ENCODE measurements at places on chromosomes 12 and 14.
A peak's percentile ranks its signal among the peaks of the same experiment; 100 is the strongest.

DNA sequence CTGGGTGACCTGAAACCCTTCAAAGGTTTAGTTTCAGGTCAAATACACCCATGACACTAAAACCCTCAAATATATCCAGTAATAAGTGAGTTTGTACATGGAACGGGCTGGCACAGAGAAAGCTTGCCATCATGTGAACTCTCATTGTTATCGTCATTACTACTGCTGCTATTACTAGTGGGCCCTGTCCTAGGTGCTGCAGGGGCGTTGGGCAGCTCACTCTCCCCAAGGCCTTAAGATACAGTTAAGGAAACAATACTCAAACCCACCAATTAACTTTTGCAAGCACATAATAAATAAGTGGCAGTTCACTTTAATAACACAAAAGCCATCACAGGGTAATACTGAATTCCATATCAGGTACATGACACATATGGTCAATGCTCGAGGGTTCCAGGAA lies 71.3 kb downstream of the SPTB start:
- DNase-seq, result no peak

GRCh38 chr14:103008768-103009357 lies 48.5 kb downstream of the CDC42BPB start:
- peak; percentile 57 for DNase-seq

DNA sequence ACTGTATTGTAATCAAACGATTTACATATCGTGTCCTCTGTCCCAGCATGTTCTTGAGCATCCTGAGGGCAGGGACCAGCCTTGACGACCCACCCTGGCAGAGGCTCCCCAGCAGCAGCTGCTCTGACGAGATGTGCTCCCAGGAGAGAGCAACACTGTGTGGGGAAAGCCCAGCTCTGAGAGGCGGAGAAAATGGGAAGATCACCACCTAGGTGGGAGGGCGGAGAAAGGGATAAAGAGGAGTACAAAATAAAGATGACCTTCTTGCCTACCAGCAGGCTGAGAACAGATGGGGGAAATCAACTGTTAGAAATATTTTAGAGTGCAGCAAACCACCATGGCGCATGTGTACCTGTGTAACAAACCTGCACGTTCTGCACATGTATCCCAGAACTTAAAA lies 71.5 kb upstream of the CAPRIN2 start:
- DNase-seq, result no peak

GRCh38 chr12:25866586-25867378 lies 91.7 kb upstream of the RASSF8 start:
- DNase-seq, result no peak

GRCh38 chr12:68154779-68155178 lies 4.8 kb downstream of the IFNG start:
- DNase-seq, result no peak

- peak; percentile 56 for DNase-seq
Observed at GRCh38 chr12:49959685-49960473, 1.8 kb upstream of the AQP5 start.

Measured in fibroblast of the aortic adventitia (primary cell).